ENCODE measurements at places on chromosomes 3 and 15. TPM values are rescaled to one million over a fixed set of nuclear protein-coding genes. Genes with fewer than 3 reads are reported as not detected.

Gene FBN1
- 4.9 TPM for polyA plus RNA-seq

Gene FHIT
- polyA plus RNA-seq: 4.3 TPM

Gene ANKRD63
- not detected for polyA plus RNA-seq

Gene KIF15
- 0.15 TPM for polyA plus RNA-seq

Gene BFSP2
- 0.42 TPM for polyA plus RNA-seq

Gene DLEC1
- polyA plus RNA-seq: 0.43 TPM
